Left ventricle myocardium inferior (tissue), 1 donor: ENCODE measurements at places on chromosomes 1 and 21. TPM values are rescaled to one million over a fixed set of nuclear protein-coding genes. Genes with fewer than 3 reads are reported as not detected.

The SPRR3 gene
- not detected for total RNA-seq

DNA sequence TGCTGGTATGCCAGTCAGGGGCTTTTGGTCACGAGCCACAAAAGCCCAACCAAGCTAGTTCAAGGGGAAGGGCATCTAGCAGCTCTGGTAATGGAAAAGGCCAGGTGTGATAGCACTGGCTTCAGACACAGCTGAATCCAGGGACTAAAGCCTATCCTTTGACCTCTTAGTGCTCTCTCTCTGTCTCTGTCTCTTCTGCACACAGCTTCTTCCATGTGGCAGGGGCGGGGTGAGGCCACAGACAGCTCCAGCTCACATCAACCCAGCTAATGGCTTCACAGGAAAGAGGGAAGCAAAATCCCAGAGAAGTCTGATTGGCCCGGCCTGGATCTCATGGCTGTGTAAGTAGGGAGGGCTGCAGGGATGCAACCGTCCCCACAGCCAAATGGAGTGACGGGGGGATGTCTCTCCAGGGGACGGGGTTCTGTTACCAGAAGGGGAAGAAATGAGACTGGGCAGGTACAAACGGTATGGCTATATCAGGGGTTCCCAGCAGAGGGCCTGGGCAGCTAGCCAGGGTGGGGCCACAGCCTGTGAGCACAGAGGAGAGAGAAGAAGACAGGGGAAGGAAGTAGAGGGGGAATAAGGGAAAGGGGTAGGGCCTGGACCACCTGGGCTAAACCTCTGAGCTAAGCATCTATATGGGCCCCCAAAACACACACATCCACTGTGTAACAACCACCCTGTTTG is 42.4 kb downstream of the FBXO2 start:
- no peaks in the 10 kb centered on the region for H3K36me3 ChIP-seq
- no peak for DNase-seq
- H3K4me1 ChIP-seq, result peaks cover 7% of the 10 kb centered on the region
- no peak overlapping the region for H3K27ac ChIP-seq
- H3K4me3 ChIP-seq, result no peak overlapping the region
- peaks cover 63% of the 10 kb centered on the region for H3K27me3 ChIP-seq

DNA sequence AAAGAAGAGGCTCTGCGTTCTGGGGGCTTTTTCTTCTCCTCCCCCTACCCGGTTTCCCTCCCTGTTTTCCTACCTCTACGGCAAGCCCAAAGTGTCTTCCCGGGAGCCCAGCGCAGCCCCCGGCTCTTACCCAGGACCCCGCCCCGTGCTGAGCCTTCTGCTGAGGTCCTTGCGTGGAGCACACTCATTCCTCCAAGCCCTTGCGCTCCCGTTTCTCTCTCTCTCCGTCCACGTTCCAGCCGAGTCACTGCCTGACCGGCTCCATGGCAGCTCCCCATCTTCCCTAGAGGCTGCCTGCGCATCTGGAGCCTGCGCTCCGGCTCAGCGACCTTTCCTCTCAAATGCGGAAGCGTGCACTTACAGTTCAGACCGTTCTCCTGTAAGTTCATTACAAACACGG is 24.9 kb upstream of the PDXK start:
- peaks cover 71% of the 10 kb centered on the region for H3K36me3 ChIP-seq
- no peak overlapping the region for H3K27ac ChIP-seq
- no peaks in the 10 kb centered on the region for H3K4me1 ChIP-seq
- H3K4me3 ChIP-seq, result no peak overlapping the region
- DNase-seq, result no peak

The BSND gene
- total RNA-seq, result not detected

GRCh38 chr1:178727014-178727895 is 2.2 kb downstream of the RALGPS2 start:
- H3K27me3 ChIP-seq, result peaks cover 6% of the 10 kb centered on the region
- no peak for DNase-seq
- no peaks in the 10 kb centered on the region for H3K36me3 ChIP-seq
- H3K4me1 ChIP-seq, result peaks cover 28% of the 10 kb centered on the region
- H3K27ac ChIP-seq, result peak overlapping the region; percentile 86
